ENCODE measurements at places on chromosomes 12 and 14.

DNA sequence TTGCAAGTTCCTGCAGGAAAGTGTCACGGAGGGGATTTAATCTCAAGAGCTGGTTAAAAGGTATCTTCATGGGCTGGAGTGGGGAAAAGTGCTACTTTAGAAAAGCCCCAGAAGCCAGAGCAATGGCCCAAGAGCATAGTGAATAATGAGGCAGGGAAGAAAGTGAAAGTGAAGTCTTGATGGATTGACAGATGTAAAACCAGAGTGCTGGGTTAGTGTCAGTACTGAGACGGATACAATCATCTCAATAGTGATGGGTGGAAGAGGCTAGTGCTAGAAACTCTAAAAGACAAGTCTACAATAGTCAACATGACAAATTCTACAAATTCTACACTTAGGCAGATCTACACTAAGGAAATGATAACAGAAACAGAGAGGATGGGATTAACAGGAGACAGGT, 68.1 kb downstream of the CIT start:
- peak; percentile 15 for DNase-seq

DNA sequence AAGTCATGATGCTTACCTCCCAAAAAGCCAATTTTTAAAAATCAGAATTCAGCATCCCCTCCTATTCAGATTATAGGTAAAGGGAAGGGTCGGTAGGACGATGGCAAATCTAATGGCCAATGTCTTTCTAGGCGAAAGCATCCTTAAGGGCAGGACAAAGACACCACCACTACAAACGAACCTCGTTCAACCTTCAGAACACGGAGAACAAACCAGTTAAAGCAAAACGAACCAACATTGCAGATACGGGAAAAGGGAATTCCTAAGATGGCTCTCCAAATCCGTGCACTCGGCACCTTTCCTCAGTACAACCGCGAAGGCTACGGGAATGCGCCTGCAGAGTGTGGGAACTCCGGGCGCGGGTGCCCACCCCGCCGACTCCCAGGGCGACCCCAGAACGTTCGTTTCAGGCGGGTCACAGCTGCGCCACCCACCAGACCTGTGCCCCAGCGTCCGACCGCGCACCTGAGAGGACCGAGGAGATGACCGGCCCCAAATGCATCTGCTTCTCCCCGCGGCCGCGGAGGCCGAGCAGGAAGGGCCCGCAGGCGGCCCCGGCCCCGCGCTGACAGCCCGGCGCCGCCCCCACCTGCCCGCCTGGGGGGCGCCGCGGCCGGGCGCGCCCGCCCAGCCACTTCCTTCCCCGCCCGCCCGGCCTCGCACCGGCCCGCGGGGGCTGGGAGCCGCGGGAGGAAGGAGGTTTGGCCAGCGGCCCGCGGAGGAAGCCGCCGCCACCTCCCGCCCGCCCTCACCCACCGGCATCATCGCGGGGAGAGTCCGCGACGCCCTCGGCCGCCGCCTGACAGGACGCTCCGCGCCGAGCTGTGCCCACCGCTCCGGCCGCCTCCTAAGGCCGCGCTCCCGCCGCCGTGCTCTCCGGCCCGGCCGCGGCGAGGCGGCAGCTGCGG, 578 bp downstream of the PPP1R13B start:
- DNase-seq, result peak; percentile 48

DNA sequence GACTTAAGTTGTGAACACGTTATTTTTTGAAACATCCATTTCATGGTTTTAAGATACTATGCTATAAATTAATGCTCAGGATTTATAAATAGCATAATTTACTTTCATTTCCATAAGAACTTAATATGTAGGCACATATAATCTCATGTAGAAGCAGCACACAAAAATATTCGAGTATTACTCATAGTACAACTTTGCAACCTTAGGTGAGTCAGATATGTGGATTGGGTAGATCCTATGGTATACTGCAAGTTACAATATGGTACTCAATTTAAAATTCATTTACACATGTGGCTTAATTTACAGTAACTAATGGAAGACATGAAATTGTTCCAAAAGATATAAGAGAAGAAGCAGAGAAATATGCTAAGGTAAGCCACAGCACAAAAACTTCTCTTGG, 26.0 kb downstream of the PSMA3 start:
- DNase-seq, result no peak

- no peak for DNase-seq
Measured at GRCh38 chr12:6552140-6552551, 3.7 kb downstream of the IFFO1 start.

DNA sequence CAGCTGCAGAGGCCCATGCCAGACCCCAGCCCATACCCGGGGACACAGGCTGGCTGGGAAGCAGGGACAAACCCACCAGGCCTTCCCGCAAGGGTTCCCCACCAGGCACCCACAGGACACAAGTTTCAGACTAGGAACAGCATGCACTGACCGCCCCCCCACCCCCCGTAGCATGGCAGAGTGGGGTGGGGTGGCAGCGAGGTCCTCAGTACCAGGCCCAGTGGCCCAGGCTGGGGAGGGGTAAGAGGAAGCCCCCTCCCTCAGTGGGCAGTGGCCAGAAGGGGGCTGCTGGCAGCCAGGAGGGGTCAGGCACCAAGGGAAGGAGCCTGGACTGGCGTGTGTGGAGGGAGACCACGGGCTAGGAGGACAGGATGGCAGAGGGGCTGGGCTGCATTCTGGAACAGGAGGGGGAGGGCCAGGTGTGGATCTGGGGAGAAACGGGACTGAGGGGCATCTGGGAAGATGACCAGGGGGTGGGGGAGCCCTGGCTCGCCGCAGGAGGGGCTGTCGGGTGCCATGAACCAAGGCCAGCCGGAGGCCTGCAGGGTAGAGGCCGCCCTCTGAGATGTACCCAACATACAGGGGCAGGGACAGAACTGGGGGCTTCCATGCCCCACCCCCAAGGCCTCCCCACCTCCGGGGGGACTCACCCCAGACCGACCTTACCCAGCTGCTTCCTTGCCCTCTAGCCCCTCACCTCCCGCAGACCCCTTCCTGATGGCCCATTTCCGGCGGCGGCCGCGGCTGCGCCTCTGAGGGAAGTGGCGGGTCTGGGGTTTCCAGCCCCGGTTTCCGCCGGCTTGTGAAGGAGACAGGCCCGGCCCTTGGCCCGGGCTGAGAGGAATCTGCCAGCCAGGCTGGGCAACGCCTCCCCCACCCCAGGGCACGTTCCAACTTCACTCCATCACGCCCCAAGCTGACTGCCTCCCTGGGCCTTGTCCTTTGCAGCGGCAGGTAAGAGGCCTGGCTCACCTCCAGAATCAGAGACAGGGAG, 5.6 kb upstream of the JAG2 start:
- DNase-seq, result peak; percentile 26

- peak; percentile 44 for DNase-seq
Measured at GRCh38 chr12:104985206-104985605, 910 bp upstream of the NOPCHAP1 start.

DNA sequence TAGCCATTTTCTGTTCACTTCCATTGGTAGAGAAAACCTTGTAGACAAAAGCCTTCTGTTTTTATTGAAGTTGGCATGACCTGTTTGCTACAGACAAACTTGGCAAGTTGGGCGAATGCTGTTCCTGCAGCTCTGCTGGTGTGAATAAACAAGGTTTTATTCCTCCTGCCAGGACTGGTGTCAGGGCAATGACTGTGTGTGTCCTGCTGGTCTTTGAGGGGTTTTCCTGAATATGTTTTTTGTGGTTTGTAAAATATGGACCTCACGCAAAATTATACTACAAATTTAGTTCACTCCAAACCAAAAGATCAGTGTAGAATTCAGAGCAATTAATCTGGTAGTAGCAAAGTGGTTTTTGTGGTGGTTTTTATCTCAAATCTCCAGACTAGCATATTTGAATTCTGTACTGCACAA, 140.8 kb downstream of the ERC1 start:
- DNase-seq, result no peak
